Activated T-cell treated with anti-CD3 and anti-CD28 coated beads for 48 hours (primary cell): ENCODE measurements at places on chromosomes 13 and 19.

- DNase-seq: no peak
These were observed 4.9 kb downstream of the ACP4 start for GRCh38 chr19:50794876-50795663.

GRCh38 chr13:35524171-35524570 lies 47.7 kb upstream of the MAB21L1 start:
- DNase-seq: no peak

- no peak for DNase-seq
These were observed 164.7 kb downstream of the KATNAL1 start for GRCh38 chr13:30142486-30143211.

GRCh38 chr19:49438261-49438660 lies 3.1 kb downstream of the SLC17A7 start:
- DNase-seq: no peak

DNA sequence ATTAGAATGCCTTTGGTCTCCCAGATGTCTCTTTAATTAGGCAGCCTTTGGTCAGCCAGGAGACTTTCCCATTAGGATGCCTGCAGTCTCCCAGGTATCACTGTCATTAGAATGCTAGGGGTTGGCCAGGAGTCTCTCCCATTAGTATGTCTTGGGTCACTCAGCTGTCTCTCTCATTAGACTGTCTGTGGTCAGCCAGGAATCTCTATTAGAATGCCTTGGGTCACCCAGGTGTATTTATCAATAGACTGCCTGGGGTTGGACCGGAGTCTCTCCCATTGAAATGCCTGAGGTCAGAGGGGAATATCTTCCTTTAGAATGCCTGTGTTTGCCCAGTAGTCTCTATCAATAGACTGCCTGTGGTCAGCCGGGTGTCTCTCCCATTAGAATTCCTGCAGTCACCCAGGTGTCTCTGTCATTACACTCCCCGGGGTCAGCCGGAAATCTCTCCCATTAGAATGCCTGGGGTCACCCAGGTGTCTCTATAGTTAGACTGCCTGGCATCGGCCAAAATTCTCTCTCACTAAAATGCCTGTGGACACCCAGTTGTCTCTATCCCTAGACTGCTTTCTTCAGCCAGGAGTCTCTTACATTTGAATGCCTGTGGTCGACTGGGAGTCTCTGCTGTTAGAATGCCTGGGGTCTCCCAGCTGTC lies 1460.3 kb downstream of the UQCRFS1 start:
- DNase-seq: no peak
